ENCODE measurements at places on chromosomes 7 and 10.

- DNase-seq: no peak
Measured at GRCh38 chr10:17379151-17379690, 75.2 kb downstream of the ST8SIA6 start.

DNA sequence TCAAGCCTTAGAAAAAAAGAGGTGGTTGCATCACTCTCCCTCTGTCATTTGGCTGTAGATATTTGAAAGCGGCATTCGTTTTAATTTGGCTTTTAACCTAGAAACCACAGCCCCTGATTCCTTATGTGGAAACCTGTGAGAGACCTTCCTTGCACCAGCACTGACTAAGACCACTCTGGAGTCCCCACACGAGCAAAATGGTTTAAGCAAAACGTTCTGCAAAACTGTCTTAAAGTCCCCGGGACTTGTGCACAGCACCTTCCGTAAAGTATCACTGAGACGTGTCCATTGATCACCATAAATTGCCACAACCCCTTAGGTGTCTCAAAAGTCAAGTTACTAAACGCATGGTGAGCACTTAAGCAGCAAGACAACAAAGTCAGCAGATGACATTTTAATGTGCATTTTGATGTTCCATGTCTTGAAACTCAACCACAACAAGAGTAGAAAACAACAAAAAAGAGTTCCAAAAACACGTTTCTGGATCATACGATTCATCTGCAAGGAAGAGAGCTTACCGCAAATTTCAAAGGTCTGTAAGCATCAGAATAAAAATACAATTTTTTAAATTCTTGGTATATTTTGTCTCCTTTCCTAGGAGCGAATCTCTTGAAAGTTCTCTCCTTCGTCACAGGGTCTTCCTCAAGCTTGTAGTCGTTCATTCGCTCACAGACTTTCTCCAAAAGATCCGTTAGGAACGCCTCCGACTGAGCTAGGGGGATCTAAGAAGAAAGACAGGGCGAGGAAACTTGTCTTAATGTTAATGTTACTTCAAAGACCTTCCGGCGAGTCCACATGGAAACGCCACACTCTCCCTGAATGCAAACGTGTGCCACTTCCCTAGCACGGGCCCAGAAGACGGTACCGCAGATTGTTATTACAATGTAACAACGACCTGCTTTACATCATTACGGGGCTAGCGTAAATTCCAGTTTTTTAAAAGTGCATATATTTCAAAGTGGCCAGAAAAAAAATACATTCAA lies 37.7 kb downstream of the CNPY1 start:
- DNase-seq: no peak

DNA sequence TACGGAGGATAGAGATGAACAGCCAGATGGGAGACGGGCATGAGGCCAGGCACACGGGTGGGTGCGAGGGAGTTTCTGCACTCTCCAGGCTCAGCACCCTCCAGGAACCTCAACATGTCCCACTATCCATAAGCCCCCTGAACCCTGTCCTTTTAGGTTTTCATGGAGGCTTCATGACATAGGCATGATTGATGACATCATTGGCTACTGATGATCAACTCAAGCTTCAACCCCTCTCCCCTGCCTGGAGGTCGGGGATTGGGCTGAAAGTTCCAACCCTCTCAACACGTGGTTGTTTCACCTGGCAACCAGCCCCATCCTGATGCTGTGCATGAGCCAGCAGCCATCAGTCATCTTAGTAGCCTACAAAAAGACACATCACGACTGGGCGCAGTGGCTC lies 360.7 kb upstream of the AUTS2 start:
- no peak for DNase-seq

DNA sequence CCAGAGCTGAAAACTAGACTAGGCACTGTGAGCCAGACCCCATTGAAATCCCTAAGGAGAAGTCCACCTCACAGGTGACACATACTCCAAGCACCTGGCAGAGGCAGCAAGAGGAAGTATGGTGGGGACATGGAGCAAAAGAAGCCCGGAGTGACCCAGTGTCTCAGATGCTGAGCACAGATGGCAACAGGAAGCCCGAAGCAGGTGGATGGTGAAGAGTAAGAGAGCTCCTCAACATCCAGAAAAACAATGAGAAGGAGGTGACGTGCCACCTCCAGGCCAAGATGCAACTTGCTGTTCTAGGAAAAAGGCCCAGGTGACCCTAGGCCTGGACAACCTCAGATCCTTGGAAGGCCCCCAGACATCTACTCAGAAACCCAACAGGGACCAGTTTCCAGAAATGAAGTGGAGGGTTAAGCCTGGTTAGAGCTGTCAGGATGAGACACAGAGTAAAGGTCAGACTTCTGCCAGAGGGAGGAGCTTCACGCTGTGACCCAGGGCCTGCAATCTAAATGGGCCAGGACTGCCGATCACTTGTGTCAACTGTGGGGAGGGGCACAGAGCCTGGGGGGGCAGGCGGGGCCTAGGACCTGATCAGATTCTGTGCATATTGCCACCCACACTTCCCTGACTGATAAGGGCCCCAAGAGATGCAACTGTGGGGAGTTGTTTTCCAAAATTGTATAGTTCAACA lies 2.4 kb upstream of the COBL start:
- no peak for DNase-seq

- DNase-seq: no peak
Measured at GRCh38 chr10:104707602-104708459, 66.7 kb downstream of the SORCS3 start.

- DNase-seq: no peak
Measured at GRCh38 chr10:115125505-115125904, 32.3 kb downstream of the ATRNL1 start.

DNA sequence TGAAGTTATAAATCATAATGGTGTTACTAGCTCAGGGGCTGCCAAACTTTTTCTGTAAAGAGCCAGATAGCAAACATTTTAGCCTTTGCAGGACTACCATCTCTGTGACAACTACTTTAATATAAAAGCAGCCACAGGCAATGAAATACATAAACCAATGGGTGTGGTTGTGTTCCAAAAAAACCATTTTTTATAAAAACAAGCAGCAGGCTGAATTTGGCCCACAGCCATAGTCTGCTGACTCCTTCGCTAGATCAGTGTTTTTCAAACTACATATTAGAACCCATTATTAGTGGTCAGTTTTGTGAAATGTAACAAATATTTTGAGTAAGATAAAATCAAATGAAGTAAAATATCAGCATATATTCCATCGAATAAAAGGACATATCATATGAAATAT lies 13.6 kb downstream of the GNG11 start:
- no peak for DNase-seq

GRCh38 chr10:3048119-3049019 lies 19.0 kb upstream of the PFKP start:
- no peak for DNase-seq

DNA sequence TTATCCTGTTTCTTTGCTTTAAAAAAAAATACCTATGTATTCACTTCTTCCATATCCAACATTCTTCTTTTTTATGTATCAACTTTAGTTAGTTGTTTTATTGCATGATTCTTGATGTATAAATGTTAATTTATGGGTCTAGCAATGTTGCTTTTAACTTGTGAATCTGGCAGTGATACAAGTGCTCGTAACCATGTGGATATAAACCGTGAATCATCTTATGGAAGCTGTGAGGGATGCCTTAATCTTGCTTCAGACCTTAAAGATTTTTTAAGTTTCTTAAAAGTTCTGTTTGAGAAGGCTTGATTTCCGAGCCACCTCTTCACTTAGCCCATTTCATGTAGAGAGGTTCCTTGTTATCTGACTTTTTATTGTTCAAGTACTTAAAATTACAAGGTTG lies 25.9 kb downstream of the HELLS start:
- DNase-seq: no peak

- no peak for DNase-seq
Measured at GRCh38 chr10:42963312-42963711, 113.6 kb upstream of the RET start.

GRCh38 chr7:7051206-7051877 lies 131.0 kb upstream of the C1GALT1 start:
- DNase-seq: no peak

GRCh38 chr7:101922631-101923601 lies 105.5 kb downstream of the CUX1 start:
- DNase-seq: peak; percentile 29

DNA sequence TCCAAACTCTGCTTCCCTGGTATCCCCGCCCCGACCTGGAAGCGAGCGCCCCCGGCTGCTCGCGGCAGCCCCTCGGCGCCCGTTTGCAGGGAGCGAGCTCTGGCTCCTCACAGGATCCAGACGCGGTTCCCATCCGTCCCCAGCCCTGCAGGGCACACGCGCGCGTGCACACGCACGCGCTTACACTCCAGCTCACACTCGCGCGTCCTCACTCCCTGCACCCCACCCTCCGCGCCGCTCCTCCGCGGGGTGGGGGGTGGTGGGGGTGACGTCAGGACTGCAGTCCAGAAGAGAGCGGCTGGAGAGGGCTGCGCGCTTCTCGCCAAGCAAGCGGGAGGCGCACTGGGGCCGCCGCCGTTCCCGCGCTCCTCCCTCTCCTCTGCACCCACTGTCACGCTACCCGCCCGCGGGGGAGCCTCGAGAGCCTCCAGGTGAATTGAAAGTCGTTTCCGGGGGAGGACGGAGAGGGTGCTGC lies 255.6 kb downstream of the OTUD1 start:
- DNase-seq: no peak
